ENCODE measurements at places on chromosomes 2 and 18.
A peak's percentile ranks its signal among the peaks of the same experiment; 100 is the strongest.

DNA sequence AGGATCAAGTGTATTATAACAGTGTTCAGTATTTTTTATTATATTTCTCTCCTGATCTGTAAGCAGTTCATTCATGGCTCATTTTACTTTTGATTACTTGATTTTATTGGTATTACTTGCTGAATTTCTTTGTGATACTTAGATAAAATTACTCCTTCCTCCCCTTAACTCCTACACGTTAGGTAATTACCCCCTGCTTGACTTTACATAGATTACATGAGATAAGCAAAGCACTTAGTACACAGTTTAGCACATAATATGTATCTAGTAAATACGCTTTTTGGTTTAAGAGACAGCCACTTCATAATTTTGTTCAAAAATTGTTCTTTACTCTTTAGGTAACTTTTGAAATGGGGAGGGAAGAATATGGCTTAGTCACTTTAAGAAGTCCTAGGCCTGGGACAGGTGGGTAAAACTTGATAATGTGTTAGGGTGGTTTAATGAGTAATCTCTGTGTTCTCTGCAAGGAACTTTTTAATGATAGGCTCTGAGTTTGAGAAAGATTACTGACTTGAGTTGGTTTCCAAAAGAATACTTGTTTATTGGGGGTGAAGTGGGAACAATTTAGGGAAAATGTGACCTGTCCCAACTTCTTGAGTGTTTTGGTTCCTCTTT is 80.9 kb downstream of the NCOA1 start:
- no peak for DNase-seq

DNA sequence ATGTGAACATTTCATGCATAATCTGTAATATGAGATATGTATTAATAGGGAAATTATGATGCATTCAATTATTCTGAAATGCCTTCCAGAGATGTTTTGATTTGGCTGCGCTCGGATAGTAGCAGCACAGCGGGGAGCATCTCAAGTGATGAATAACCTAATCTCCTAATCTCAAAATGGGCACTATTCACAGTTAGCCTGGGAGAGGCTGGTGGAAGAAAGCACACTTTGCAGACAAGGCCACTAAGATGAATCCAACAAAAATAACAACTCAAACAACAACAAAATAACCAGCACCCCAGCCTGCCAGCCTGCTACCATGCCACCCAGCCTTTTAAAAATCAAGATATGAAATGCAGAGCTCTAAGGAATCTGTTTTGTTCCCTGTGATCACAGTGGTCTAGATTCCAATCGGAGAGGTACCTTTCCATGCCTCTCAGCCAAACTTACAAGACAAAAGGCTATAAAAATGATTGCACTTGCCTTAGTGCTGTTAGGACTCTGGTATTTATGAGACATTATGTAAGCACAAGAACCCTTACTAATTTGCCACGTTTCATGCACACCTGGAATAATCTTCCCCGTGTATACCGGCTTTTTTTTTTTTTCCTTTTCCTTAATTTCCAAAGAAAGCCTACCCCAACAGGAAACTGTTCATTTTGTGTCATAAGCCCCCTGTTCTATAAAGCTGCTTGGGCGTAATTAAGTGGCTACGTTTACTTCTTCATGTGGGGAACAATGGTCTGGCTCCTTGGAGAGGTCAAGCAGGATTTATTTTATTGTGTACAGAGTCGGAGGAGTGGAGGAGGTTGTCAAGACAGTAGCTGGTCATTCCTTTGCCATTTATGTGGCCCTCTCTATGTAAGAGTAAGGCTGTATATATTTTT is 526.9 kb upstream of the FANCL start:
- DNase-seq = no peak

- DNase-seq = peak; percentile 30
Measured at GRCh38 chr2:203534621-203535077, 452 bp downstream of the RAPH1 start.

DNA sequence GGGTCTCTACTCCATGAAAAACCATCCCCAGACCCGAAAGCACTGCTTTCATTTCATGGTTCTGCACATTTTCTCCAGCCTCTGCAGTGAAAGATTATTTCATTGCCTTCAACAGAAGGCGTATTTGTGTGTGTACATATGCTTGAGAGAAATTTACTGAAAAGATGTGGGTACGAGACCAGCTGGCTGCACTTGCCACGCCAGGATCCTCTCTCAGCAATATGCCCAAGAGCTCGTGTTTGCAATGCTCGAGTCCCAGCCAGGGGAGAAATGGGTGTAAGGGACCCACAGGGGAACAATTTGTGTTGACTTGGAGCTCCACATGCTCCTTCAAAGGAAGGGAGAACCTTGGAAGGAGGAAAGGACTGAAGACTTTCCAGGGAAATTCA is 37.3 kb downstream of the TMEM177 start:
- no peak for DNase-seq

GRCh38 chr18:47915229-47915628 is 15.2 kb downstream of the SMAD2 start:
- no peak for DNase-seq
